ENCODE measurements at places on chromosomes 7 and 10.

DNA sequence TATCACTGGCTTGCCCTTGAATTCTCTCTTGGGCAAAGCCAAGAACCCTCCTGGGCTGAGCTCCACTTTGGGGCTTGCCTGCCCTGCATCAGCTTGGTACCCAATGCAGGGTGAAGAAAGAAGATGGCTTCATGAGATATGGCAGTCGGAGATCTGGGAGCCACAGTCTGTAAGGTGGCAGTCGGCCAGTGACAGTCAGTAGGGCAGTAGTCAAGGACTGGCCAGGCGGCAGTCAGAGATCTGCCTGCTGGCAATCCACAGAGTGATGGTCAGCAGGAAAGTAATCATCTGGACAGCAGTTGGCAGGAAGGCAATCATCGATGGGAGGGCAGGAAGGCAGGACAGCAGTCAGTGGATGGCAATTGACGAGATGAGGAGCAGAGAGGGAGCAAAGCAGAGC is 32.6 kb upstream of the CNNM1 start:
- DNase-seq: no peak

DNA sequence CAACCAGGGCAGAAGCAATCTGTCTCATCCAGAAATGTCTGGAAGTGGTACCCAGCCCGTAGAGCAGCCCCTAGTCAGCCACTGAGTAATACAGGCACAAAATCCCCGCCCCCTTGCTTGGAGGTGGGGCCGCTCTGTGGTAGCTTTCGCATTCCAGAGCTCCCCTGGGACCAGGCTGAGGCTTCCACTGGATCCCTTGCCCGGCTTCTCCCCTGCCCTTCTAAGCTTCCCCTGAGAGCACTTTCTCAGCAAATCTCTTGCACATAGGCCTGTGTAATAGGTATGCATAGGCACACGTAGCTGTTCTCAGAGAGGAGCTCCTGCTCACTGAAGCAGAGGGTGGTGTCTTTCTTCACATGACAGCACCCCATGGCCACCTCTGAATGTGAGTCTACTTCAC is 144.2 kb downstream of the BMS1 start:
- DNase-seq: no peak

DNA sequence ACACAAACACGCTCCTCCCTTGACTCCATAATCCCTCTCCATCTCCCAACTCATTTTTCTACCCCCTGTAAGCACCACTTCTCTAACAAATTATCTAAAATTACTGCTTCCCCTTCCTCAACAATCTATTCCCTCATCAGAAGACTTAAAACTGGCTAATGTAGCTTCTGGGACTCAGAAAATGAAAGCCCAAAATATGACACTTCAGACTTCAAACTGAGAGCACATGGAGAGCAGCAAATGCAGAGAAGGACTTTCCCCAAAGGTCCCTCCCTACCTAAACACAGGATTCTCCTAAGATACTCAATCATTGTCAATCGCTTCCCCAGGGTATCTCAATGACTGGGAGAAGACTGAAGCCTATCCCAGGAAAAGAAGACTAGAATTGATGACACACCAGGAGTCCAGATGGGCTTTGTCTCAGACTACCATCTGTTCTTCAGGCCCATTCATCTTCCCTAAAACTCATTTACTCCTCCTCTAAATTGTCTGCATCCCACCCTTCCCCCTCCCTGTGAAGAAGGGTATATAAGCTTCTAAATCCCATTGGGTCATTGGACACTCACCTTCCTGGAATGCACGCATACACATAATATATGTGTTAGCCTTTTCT is 39.2 kb downstream of the ST8SIA6 start:
- DNase-seq: no peak

GRCh38 chr10:84329196-84329611 is 815 bp downstream of the CCSER2 start:
- no peak for DNase-seq

DNA sequence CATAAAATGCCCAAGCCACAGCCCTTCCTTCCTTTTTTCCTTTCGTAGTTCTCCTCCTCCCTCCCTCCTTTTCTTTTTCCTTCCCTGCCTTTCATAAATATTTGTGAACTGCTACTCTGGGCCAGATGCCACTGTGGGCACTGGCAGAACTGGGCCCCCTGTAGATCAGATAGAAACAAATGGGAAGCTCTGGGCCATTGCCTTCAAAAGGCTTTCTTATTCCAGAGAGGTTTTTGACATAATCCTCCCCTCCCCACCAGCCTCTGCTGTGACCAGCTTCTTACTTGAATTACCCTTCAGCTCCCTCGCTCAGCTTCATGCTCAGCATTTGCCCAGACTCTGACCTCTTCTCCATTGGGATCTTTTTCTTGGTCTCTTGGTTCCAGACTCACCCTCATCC is 886.8 kb downstream of the LRMDA start:
- no peak for DNase-seq

DNA sequence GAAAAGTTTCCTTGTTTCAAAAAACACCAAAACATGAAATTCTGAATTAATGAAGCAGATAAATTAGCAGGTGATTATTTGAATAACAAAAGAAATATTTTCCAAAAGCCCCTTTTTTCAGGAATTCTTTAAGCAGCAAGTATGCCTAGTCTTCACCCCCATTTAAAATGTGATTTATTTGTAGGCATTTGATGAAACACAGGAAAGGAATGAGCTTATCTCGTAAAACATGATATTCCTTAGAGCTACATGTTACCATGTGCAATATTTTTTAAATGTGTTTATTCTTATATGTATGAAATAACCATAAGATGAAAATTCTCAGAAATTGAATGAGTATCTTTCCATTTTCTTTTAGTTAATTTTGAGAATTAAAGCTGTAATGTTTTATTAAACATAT is 106.1 kb downstream of the CHN2 start:
- no peak for DNase-seq

- DNase-seq: no peak
Observed at GRCh38 chr7:111282626-111283025, 191.7 kb downstream of the LRRN3 start.

GRCh38 chr7:77337456-77337990 is 78.6 kb downstream of the GSAP start:
- DNase-seq: no peak

DNA sequence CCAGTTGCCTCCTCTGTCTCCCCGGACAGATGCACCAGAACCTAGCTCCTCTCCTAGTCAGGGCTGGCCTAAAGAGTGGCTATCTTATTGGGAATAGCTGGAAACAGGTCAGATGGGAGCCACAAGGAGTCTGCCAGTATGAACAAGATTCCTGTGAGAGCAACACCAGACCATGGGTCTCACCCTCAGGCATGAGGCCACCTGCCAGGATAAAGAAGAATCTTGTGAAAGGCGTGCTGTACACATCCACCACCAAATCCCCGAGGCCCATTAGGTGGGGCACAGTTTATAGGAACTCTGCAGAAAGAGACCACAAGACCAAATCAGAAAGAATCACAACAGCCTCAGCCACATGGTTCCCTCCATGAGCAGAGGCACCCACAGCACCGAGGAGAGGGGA is 325.9 kb downstream of the TNS3 start:
- DNase-seq: no peak

GRCh38 chr10:75014516-75015230 is 96.8 kb upstream of the SAMD8 start:
- no peak for DNase-seq

- DNase-seq: no peak
Observed at GRCh38 chr10:125424191-125424847, 258.6 kb downstream of the TEX36 start.

DNA sequence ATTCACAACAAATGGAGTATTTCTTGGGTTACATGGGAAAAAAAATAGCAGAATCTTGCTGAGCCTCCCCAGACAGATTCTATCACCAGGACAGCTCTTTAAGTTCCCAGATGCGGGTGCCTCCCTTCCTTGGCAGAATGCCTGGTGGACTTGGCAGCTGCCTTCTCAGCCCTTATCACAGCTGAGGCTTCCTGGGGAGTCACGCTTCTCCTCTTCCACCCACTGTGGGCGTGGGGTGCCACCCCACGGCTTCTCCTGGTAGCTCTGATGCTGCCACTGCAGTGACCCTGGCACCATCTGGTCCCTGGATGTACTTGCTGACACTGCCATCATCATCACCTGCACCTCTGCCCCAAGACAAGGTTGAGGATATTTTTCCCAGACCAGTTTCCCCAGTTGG is 16.2 kb upstream of the NME8 start:
- no peak for DNase-seq

GRCh38 chr10:19931894-19932590 is 115.8 kb downstream of the PLXDC2 start:
- DNase-seq: no peak

DNA sequence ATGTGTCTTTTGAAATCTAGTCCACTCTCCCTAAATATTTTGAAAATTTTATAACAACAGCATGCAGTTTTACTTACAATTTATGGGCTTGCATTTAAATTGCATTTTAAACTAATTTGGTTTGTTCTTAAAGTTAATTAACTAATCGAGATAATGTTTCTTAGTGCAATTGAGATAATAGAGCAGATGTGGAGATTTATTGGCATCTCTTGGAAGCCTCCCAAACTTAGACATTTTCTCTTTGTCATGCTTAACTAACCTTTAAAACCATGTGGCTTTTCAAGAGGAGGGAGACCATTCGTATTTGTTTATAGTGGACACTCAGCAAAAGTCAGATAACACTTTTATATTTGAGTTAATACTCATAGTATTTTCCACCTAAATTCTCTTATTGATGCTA is 887.0 kb upstream of the CELF2 start:
- no peak for DNase-seq

DNA sequence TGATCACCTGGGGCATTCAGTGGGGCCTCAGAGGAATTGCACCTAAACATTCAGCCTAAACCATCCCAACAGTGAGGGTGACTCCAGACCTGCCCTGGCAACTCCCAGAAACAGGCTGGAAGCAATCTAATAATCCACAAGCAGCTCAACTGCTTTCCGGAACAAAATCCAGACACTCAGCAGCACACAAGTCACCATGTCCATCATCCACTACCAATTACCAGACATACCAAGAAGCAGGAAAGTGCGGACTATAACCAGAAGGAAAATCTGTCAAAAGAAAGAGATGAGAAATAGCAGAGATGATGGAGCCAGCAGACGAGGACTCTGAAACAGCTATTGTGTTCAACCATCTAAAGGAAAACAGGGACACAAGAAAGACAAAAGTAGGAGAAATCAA is 342.6 kb upstream of the ZMIZ1 start:
- DNase-seq: no peak

DNA sequence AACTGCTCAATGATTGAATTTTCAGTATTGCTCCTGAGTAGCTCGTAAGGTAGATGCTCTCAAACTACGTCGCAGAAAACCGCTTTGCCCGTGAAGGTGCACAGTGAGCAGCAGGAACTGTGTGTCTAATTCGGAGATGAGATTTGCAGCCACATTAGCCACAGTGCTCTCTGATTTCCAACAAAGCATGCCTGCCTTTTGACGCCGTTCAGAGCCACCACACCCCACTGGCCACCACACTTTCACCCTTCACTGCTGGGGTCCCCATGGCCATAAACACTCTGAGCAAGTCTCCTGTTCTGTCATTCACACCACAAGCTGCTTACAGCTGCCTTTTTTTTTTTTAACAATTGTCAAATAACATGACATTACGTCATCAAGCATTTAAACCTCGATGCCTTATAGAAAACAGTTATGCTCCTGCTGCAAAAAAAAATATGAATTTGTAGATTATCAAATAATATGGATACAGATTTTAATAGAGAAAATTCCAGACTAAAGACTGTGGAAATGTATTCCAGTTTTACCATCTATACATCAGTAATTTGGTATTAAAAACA is 578.8 kb upstream of the PFKP start:
- no peak for DNase-seq

DNA sequence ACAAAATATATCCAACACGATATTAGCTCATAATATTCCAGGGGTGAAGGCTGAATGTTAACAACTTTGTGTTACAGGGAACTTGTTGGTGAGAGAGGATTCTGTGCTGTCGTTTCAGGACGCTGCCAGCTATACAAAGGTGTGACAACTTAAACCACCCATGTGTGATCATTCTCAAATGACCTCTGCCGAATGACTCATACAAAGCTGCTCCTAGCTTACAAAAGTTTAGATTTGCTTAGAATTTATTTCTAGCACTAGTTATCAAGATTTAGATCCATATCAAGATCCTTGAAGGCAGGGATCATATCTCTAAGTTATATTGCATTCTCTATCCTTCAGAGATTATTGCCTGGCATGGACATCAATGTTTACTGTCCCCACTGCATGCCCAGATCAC is 65.3 kb downstream of the COBL start:
- no peak for DNase-seq

- DNase-seq: no peak
Observed at GRCh38 chr7:85237721-85238120, 50.9 kb upstream of the SEMA3D start.

DNA sequence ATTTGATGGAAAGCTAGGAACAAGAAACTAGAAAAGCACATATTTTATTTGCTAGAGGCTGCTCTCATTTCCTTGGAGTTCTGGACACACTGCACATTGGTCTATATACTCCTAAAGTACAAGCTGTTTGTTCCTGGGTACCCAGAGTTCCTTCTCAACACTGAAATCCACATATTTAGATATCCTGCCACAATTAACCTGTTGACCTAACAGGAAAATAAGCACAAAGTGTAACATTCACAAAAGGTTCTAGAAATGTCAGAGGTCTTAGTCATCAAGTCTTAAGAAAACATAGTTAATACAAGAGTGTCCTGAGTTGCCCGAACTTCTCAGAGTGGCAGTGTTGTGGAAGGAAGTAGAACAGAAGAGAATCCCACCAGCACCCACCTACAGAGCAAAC is 115.6 kb downstream of the ELMO1 start:
- DNase-seq: no peak

- peak; percentile 93 for DNase-seq
Observed at GRCh38 chr10:119305860-119306513, 98.6 kb downstream of the GRK5 start.

GRCh38 chr10:132346806-132347205 is 14.8 kb downstream of the LRRC27 start:
- DNase-seq: no peak

DNA sequence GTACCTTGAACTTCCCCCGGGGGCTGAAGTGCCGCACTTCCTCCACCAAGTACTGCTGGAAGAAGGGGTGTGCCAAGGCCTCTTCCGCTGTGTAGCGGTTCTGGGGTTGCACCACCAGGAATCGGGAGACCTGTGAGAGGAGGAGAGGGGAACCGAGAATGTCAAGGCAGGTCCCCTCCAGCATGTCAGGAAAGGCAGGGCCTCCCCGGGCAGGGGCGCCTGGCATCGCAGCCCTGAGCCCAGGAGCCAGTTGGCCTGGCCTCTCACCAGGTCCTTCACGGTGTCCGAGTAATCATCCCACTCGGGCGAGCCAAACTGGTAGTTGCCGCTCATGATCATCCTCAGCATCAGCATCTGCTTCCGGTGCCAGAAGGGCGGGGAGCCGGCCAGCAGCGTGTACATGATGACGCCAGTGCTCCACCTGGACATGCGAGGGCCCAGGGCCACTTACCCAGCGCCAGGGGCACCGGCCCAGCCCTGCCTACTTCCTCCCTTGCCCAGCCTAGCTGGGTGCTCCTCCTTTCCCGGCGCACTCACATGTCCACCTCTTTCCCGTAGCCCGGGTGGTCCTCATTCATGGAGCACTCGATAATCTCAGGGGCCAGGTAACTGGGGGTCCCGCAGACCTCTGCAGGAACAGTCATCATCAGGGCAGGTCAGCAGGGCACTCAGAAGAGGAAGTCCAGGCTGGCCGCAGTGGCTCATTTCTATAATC is 11.0 kb downstream of the PHKG1 start:
- DNase-seq: no peak

- DNase-seq: no peak
Observed at GRCh38 chr7:4702961-4703512, 20.9 kb downstream of the FOXK1 start.

- no peak for DNase-seq
Observed at GRCh38 chr7:151930026-151930653, 26.1 kb upstream of the GALNTL5 start.

All from activated CD8-positive, alpha-beta memory T cell treated with anti-CD3 and anti-CD28 coated beads for 24 hours (primary cell).